ENCODE measurements at places on chromosomes 4 and X. TPM values are rescaled to one million over a fixed set of nuclear protein-coding genes. Genes with fewer than 3 reads are reported as not detected.

DNA sequence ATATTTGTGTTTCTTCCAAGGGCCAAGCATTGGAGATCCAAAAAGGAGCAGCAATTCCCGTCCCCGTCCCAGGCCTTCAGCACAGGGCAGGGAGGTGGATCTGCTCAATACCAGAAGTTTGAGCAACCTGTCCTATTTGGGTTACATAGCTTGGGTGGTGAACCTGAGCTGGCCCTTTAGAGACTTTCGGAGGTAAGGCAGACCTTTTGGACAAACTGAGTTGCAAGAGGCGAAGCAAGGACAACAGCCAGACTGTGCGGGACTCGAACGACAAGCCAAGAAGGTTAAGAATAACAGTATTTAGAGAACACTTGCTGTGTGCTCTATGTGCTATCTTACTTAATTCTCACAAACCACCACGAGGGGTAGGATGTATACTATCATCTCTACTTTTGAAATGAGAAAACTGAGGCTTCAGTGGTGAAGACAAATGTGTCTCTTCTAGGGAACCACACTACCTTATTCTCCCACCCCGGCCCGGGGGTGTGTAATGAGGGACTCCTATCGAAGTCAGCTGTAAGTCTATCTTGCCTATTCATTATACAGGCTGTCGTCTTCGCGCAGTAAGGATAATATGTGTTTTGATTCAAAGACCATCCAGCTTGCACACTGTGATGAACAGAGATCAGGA is 1.3 kb downstream of the NOP14 start:
- peak overlapping the region; percentile 94 for H3K27ac ChIP-seq
- H3K27me3 ChIP-seq = no peaks in the 10 kb centered on the region
- peaks cover 29% of the 10 kb centered on the region for H3K36me3 ChIP-seq
- H3K4me1 ChIP-seq = peaks cover 44% of the 10 kb centered on the region
- H3K4me3 ChIP-seq = peak overlapping the region; percentile 78

DNA sequence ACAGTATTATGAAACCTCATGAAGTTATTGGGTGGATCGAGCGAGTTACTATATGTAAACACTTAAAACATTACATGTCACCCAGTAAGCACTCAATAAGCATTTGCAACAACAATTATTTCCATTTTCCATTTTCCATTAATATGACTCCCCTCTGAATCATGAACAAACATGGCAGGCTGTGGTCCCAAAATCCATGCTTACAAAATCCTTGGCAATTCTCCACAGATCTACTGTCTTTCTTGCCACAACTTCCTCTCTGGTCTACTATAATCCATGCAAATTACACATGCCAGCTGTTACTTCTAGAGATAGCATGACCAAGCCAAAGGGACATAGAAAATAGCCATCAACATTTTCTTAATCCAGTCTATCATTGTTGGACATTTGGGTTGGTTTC is 22.0 kb downstream of the ASB11 start:
- no peaks in the 10 kb centered on the region for H3K4me1 ChIP-seq
- no peak for DNase-seq
- no peak overlapping the region for H3K4me3 ChIP-seq
- no peaks in the 10 kb centered on the region for H3K36me3 ChIP-seq
- no peak overlapping the region for H3K27ac ChIP-seq

The BTK gene
- 0.21 TPM for total RNA-seq

GRCh38 chr4:118077767-118078105 is 43.5 kb downstream of the NDST3 start:
- DNase-seq = no peak
- H3K4me1 ChIP-seq = no peaks in the 10 kb centered on the region
- H3K36me3 ChIP-seq = no peaks in the 10 kb centered on the region
- H3K27me3 ChIP-seq = peaks cover 4% of the 10 kb centered on the region
- H3K4me3 ChIP-seq = no peak overlapping the region

DNA sequence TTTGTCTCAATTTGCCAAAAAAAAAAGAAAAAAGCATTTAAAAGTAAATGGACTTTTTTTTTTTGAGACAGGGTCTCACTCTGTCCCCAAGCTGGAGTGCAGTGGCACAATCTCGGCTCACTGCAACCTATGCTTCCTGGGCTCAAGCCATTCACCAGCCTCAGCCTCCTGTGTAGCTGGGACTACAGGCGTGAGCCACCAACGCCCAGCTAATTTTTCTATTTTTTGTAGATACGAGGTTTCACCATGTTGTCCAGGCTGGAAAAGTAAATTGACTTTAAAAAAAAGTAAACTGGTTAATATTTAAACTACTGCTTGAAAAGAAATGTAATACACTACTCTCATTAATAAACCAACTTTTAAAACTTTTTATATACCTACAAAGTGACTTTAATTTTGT is 5.9 kb downstream of the AIFM1 start:
- H3K4me1 ChIP-seq = peaks cover 39% of the 10 kb centered on the region
- no peak overlapping the region for H3K4me3 ChIP-seq
- DNase-seq = no peak
- H3K27me3 ChIP-seq = no peaks in the 10 kb centered on the region
- no peak overlapping the region for H3K27ac ChIP-seq

DNA sequence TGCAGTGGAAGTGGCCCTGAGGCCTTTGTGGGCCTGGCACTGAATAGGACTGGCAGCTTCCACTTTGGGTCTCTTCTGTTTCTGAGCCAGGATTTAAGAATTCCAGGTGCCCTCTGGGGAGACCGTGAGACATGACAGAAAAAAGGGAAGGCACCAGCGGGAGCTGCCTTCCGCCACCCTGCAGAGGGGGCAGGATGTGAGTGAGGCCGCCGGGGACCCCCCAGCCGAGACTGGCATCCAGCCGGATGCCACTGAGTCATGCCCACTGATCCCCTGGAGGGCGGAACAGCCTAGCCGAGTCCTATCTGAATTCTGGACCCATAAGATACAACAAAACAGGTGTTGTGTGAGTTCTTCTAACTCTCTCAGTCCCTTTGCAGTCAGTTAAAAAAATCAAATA is 41.3 kb downstream of the C4orf50 start:
- H3K4me1 ChIP-seq = no peaks in the 10 kb centered on the region
- no peaks in the 10 kb centered on the region for H3K36me3 ChIP-seq
- no peak overlapping the region for H3K27ac ChIP-seq
- no peak overlapping the region for H3K4me3 ChIP-seq
- DNase-seq = no peak

- no peak for DNase-seq
- no peak overlapping the region for H3K27ac ChIP-seq
- H3K27me3 ChIP-seq = no peaks in the 10 kb centered on the region
Measured at GRCh38 chr4:147730333-147730732, 1.6 kb upstream of the ARHGAP10 start.

GRCh38 chr4:121767166-121767565 is 2.2 kb upstream of the SMIM43 start:
- H3K4me3 ChIP-seq = no peak overlapping the region
- H3K36me3 ChIP-seq = no peaks in the 10 kb centered on the region
- peaks cover 39% of the 10 kb centered on the region for H3K27me3 ChIP-seq
- DNase-seq = no peak
- H3K27ac ChIP-seq = no peak overlapping the region
- peaks cover 16% of the 10 kb centered on the region for H3K4me1 ChIP-seq

The MAGEA12 gene
- total RNA-seq = not detected

The DKK2 gene
- total RNA-seq = not detected

The GYPE gene
- 0.50 TPM for total RNA-seq

DNA sequence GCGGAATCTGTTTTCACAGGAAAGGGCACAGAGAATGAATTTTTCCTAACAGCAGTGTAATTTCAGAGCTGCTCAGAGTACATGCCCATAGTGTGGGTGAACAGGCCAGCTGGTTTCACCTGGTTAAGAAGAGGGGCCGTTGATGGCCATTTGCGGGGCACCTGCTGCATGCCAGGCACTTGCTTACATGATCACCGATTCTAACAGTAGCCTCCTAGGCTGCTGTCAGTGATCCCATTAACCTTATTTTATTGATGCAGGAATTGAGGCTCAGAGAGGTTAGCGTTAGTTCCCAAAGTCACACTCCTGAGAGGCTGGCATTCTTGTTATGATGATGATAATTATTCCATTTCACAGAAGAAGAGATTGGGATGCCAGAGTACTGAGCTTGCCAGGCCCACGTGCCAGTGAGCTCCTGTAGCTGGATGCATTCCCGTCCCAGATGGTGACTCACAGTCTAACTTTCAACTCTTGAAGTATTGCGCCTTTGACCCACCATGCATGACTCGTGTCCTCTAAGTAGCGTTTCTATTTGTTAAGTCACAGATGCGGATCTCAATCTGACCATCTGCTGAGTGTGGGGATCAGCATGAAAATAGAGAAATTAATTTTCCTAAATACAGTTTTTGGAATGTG is 76.5 kb downstream of the PSAPL1 start:
- H3K27ac ChIP-seq = no peak overlapping the region
- H3K4me1 ChIP-seq = no peaks in the 10 kb centered on the region
- no peak for DNase-seq
- H3K36me3 ChIP-seq = no peaks in the 10 kb centered on the region
- H3K27me3 ChIP-seq = no peaks in the 10 kb centered on the region
- no peak overlapping the region for H3K4me3 ChIP-seq

DNA sequence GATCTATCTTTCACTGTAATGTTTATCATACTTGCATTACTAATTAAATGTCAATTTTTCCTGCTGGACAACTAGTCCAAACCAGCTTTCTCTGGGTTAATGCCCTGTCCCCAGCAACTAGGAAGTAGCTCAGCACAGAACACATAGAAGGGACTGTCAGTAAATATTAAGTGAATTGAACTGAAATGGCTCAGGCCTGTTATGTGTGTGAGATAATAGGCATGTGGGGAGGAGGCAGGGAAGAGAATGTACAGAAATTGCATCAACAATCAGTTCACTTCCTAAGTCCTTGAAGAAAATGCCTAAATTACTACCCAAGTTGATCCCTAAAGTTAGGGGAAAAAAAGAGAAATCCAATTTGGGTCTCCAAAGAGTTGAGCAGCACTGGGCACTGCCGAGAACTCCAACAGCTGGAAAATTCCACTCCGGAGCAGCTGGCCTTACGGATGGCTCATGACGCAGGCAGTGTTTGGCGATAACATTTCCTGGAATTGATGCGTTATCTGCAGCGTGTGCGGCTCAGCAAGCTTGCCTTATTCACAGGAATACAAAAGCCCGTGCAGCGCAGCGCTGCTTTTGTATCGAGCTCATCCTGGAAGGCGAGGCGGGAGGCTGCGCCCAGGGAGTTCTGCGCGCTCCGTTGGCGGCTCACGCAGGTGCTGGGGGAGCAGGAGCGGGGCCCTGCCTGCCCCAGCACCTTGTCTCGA is 297.3 kb upstream of the LCORL start:
- peaks cover 9% of the 10 kb centered on the region for H3K27me3 ChIP-seq
- H3K4me3 ChIP-seq = no peak overlapping the region
- H3K4me1 ChIP-seq = no peaks in the 10 kb centered on the region
- H3K27ac ChIP-seq = no peak overlapping the region
- no peaks in the 10 kb centered on the region for H3K36me3 ChIP-seq

The SLC25A5 gene
- 652 TPM for total RNA-seq

GRCh38 chrX:41518841-41519220 is 71.7 kb downstream of the NYX start:
- H3K27ac ChIP-seq = peak overlapping the region; percentile 50
- H3K27me3 ChIP-seq = no peaks in the 10 kb centered on the region
- H3K4me3 ChIP-seq = no peak overlapping the region
- peaks cover 5% of the 10 kb centered on the region for H3K36me3 ChIP-seq
- DNase-seq = no peak

The NR0B1 gene
- total RNA-seq = not detected

- H3K36me3 ChIP-seq = no peaks in the 10 kb centered on the region
- no peak for DNase-seq
- no peaks in the 10 kb centered on the region for H3K4me1 ChIP-seq
Measured at GRCh38 chrX:50700921-50701320, 113.1 kb downstream of the SHROOM4 start.

DNA sequence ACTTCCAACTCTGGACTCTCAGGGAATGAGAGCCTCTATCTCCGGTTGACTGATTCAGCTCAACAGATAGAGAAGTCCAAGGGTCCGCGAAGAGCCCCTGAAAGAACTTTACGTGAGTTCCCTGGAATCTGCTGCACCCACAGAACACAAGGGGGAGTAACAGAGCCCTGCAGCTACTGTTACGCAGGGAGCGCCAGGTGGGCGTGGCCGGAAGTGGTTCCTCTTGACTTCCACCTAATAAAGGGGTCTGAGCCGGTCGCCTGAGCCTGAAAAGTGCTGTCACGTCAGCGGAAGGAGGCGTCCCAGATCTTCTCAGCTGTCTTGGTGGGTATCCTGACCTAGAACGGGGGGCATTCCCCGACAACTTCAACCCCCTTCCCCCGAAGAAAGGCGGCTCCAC is at the start of gene MAGEB6:
Gene MAGEB6 (plus strand): TSS at position 237 of the 400 bp plus-strand sequence. CDS start 1,407 bp downstream, outside the sequence.
- H3K36me3 ChIP-seq = no peaks in the 10 kb centered on the region
- H3K4me3 ChIP-seq = no peak within 1 kb of the TSS
- H3K27me3 ChIP-seq = no peaks in the 10 kb centered on the region
- no peak within 1 kb of the TSS for H3K27ac ChIP-seq
- H3K4me1 ChIP-seq = no peaks in the 10 kb centered on the region

The NPY5R gene
- not detected for total RNA-seq

The NSUN7 gene
- 0.07 TPM for total RNA-seq

The SPP1 gene
- total RNA-seq = not detected

The TMPRSS11A gene
- not detected for total RNA-seq

The PNMA6E gene
- total RNA-seq = not detected

- DNase-seq = no peak
- H3K27ac ChIP-seq = no peak overlapping the region
- H3K36me3 ChIP-seq = no peaks in the 10 kb centered on the region
- no peaks in the 10 kb centered on the region for H3K27me3 ChIP-seq
- H3K4me3 ChIP-seq = no peak overlapping the region
Measured at GRCh38 chr4:1623400-1623799, 60.7 kb downstream of the FAM53A start.

- no peak overlapping the region for H3K27ac ChIP-seq
- H3K27me3 ChIP-seq = no peaks in the 10 kb centered on the region
- no peak overlapping the region for H3K4me3 ChIP-seq
- H3K36me3 ChIP-seq = peaks cover 26% of the 10 kb centered on the region
Measured at GRCh38 chrX:130726661-130727060, 176.3 kb downstream of the ENOX2 start.

The POU3F4 gene
- total RNA-seq = not detected

Measured in activated CD4-positive, alpha-beta memory T cell treated with anti-CD3 and anti-CD28 coated beads for 36 hours (primary cell).